ENCODE measurements at places on chromosomes 16 and 17.

- no peak for DNase-seq
These were observed 39.0 kb downstream of the IQCK start for GRCh38 chr16:19757026-19757425.

GRCh38 chr16:82002831-82003230 is 8.4 kb downstream of the SDR42E1 start:
- DNase-seq = no peak

DNA sequence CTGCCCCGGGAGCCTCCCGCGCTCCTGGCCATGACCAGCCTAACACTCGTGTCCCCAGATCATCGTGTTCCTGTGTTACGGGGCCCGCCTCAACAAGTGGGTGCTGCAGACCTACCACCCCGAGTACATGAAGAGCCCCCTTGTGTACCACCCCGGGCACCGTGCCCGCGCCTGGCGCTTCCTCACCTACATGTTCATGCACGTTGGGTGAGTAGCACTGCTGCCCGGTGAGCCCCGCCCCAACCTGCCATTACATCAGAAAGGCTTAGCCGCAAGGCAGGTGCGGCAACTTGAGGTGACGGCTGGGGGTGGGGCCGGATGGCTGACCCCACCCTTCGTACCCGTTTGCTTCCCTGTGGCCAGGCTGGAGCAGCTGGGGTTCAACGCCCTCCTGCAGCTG is 1.4 kb downstream of the RHBDL1 start:
- DNase-seq = no peak

DNA sequence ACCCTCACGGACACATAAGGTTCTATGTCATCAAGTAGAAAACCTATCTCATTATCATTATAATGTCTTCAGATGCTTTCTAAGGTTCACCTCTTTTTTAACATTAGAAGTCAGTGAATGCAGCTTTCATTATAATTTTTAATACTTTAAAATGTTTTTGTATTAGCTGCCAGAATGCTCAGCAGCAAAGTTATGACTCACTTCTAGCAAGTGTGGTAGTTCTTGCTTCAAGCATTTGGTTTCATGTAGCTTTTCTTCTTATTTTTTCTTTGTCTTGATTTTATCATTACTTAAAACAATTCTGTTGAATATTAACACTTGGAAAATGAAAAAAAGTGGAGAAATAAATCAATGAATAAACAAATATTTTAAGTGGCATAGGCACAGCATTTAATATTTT is 23.4 kb downstream of the LPCAT2 start:
- no peak for DNase-seq

DNA sequence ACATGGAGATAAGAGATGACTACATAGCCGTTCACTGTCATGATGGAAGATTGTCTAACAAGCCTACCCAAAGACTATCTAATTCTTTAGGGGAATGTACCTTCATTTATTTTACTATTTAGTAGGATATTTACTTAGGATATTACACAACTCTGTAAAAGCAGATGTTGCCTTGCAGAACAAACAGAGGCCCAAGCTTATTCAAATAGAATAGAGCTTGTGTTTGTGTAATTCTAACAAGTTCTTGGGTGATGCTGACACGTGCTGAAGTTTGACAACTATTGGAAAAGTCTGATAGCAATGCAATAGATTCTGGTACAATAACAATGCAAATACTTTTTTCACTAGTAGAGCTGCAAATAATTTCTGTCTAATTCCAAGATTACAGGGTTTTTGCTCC is 447.6 kb downstream of the TOX3 start:
- no peak for DNase-seq

- DNase-seq = no peak
These were observed 35.6 kb upstream of the PHOSPHO1 start for GRCh38 chr17:49266233-49266632.

GRCh38 chr17:47254403-47254943 is 846 bp downstream of the ITGB3 start:
- DNase-seq = no peak

- DNase-seq = no peak
These were observed 58.3 kb upstream of the ZC3H18 start for GRCh38 chr16:88511906-88512305.

DNA sequence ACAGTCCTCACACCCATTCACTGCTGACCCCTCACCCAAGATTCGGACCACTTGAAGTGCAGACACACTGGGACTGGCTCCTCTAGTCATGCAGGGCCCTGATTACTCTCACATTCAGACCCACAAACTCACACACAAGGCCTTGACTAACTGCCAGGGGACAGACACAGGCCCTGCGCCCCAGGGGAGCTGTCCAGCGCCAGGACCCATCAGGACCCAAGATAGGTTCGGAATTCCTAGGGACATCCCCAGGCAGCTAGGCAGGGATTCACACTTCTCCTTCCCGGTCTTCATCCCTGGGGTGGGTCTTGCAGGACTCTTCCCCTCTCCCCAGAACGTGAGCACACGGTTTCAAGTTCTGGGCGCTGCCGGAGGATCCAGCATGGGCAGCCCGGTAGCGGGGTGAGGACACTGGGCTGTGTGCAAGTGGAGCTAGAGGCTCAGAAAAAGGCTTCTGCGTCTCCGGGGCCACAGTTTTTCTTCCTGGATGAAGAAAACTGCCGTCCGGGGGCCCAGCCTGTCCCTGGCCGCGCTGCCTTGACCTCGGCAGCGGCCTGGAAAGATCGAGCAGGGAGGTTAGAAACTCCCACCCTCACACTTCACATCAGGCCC is 1.6 kb downstream of the SEZ6 start:
- DNase-seq = no peak

GRCh38 chr16:81621496-81621895 is 157.6 kb upstream of the PLCG2 start:
- DNase-seq = no peak

GRCh38 chr17:77061669-77062068 is 79.1 kb upstream of the SEC14L1 start:
- DNase-seq = no peak

DNA sequence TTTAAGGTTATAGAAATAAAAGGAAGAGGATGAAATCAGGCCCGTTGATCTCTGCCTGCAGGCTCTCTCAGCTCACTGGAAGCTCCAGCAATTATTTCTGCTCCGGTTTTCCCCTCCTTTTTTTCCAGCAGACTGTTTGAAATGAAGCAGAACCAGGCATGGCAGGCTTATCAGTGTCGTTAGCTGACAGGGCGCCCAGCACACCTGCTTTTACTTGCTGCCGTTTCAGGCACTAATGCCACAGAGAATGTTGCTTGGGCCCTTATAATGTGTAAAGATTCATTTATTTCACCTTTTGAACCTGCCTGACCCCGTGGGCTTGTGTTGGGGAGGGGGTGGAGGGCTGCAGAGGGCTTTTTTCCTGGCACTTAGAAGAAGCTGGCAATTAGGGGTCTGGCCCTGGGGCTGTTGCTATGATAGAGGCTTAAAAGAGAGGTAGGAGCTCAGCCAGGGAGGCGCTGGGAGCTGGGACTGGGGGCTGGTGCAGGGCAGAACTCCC is 108.1 kb downstream of the IRX3 start:
- no peak for DNase-seq

DNA sequence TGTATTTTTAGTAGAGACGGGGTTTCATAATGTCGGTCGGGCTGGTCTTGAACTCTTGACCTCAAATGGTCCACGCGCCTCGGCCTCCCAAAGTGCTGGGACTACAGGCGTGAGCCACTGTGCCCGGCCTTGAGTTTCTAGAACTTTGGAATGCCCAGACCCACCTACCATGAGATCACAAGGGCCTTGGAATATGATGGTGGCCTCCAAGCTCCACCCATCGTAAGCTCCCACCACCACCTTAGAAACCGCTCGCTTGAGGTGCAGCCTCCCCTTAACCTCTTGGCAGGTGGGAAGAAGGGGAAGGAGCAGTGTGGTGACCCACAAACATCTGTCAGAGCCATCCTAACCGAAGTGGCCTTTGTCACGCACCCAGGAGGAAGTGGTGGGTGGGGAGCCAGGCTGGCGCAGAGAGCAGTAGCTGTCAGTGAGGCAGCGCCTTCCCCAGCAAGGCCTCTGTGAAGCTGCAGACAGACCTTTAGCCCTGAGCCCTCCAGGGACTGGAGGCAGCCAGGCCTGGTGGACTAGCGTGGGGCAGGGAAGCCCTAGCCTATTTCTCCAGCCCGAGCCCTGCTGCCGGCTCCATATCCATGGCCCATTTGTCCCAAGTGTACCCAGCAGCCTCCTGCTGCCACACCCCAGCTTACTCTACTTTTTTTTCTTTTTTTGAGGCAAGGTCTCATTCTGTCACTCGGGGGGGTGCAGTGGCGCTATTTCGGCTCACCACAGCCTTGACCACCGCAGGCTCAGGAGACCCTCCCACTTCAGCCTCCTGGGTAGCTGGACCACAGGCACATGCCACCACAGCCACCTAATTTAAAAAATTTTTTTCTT is 13.1 kb upstream of the SEPHS2 start:
- peak; percentile 63 for DNase-seq

GRCh38 chr16:30053376-30054015 is 12.1 kb upstream of the ALDOA start:
- DNase-seq = no peak

DNA sequence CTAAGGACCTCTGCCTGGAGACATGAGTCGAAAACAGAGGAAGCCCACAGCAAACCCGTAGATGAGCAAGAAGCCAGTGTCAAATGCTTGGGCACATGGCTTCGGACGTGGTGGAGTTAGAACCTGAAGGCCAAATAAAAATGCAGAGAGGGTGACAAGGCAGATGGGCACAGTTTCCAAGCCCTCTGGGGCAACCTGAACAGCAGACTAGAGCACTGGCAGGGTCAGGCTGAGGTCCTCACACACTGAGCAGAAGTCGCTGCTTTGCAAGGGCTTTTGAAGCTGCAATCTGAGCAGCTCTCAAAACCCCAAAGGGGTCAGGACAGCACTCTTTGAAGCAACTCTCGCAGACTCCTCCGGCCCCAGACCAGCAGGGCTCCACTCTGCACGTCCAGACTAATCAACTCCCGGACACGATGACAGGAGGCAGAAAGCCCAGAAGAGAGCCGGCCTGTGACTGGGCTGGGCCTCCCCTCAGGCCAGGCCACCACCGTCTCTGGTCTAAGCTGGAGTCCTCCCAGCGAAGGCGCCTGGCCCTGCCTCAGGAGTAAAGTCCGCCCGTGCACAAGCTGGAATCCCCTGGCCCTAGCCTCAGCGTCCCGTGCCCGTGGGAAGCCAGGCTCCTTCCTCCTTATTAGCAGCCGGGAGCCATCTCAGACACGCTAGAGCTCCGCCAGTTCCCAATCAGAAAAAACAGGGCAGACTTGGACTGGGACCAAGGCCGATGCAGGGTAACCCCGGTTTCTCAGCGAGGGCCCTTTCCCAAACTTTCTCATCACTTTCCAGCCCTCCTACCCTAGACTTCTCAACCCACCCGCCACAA is 924 bp downstream of the SMARCD2 start:
- DNase-seq = no peak

GRCh38 chr17:66716236-66717026 is 118.5 kb upstream of the CACNG5 start:
- no peak for DNase-seq

GRCh38 chr16:16137110-16137509 is 86.2 kb downstream of the ABCC6 start:
- DNase-seq = no peak

DNA sequence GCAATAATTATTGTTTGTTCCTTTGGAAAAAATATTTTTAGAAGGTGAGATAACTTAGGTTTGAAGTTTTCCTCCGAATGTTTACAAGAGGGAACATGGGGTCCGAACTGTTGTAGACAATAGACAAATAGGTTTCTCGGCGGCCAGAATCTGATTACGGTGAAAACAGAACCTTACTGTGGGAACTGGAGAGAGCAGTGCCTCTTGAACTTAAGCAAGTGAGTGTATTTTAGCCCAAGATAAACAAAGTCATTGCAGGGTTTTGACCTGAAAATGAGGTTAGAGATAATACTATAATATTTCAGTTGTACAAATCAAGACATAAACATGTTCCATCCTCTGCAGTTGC is 134.7 kb downstream of the ABCA8 start:
- no peak for DNase-seq

DNA sequence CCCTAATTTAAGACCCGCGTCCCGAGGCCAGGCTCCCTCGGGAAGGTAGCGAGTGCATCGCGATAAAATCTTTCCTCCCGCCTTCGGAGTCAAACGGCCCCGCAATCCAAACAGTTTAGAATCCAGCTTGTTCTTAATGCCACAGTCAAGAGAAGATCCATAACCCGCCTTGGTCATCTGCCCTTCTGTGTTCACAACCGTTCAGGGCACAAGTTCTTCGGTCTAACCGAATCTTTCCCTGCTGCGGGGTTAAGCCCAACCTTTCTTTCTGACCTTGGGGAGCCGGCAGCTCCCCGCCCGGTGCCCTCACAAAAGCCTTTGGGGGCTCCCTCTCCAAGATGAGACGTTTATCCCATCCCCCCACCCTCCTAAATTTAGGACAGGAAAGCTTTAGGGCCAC is 30.3 kb downstream of the CPSF4L start:
- DNase-seq = no peak

DNA sequence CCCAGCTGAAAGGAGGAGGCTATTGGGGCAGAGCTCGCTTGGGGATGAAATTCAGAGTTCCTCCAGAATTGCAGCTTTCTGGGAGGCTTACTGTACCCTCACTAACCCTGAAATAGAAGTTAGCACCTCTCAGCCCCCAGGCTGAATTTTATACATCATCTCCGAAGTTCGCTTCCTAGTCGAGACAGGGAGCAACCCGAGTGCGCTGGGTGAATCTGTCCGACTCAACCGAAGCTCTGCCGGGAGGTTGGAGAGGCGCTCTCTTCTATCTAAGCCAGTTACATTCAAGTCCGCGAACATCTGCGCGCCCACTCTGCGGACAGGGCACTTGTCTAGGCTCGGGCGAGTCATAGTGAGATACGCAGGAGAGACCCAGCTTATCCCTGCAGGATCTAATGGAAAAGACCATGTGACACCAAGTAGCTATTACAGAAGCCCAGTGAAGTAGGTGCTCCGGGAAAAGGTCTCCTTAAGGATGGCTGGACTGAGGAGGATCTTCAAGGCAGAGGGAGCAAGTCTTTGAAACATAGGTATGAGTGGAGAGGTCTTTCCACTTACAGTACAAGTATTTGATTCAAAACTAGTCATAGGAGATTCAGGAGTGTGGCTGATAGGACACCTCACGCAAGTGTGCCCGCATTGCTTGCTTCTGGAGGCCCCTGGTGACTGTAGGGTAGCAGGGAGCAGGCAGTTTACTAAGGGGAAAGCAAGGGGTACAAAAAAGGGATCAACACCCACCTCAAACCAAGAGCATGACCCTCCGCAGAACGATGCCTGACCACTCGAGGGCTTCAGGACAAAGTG is 646 bp upstream of the HES7 start:
- DNase-seq = no peak

DNA sequence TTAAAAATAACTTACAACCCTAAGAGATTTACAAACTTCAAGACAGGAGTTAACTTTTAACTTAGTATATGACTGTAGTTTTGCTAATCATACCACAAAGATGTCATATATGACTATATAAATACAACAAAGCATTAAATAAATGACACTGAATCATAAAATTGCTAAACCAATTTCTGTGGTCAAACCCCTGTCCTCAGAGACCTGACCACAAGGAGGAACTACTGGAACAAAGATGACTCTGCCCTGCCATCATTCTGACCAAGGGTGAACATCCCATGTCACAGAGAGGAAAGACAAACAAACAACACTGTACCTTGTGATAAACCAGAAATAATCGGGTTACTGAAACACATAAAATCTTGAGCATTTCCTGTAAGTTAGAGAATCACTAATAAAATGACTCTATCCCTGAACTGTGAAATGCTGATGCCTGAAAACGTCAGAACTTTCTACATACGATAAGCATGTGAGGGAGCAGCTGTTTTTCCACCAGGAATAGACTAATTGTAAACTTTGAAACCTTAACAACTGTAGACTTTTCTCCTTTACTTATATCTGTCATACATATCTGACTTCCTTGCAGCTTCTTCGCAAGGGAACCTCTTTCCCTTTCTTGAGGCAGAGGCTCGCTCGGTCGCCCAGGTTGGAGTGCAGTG is 47.9 kb downstream of the WDR59 start:
- no peak for DNase-seq
